ENCODE measurements at places on chromosomes 13 and 19.

- DNase-seq: no peak
Observed at GRCh38 chr13:35791184-35791851, 314.8 kb upstream of the MAB21L1 start.

GRCh38 chr13:99542788-99543406 is 41.6 kb downstream of the TM9SF2 start:
- no peak for DNase-seq

GRCh38 chr13:30204564-30204963 is 102.8 kb downstream of the KATNAL1 start:
- no peak for DNase-seq

GRCh38 chr19:5967994-5968430 is 9.9 kb downstream of the RANBP3 start:
- DNase-seq: peak; percentile 53

GRCh38 chr13:32310134-32310706 is 4.9 kb downstream of the ZAR1L start:
- no peak for DNase-seq

DNA sequence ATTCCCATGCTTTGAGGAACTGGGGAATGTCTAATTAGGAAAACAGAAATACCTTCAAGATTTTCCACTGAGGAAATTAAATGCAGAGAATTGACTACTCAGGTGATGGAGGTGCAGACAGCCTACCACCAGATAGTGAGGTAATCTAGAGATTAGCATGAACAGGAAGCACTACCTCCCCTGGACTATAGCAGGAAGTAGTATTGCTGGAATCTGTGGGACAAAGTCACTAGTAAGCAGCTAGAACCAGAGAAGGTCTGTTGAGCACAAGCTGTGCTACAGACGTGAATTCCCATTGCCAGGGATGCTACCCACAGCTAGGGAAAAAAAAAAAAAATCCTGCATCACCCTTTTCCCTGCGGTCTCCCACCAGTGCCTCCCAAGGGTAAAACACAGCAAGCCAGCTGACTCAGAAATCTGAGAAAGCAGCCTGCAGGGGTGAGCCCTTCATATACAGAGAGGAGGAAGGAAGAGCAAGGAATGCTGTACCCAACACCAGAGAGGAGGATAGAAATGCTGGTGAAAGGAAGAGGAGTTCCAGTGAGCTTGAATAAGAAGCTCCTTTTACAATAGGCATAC is 10.2 kb downstream of the ENOX1 start:
- no peak for DNase-seq

- no peak for DNase-seq
Observed at GRCh38 chr13:20173116-20173746, 12.4 kb upstream of the GJA3 start.

- no peak for DNase-seq
Observed at GRCh38 chr13:71785361-71785760, 81.6 kb downstream of the DACH1 start.

DNA sequence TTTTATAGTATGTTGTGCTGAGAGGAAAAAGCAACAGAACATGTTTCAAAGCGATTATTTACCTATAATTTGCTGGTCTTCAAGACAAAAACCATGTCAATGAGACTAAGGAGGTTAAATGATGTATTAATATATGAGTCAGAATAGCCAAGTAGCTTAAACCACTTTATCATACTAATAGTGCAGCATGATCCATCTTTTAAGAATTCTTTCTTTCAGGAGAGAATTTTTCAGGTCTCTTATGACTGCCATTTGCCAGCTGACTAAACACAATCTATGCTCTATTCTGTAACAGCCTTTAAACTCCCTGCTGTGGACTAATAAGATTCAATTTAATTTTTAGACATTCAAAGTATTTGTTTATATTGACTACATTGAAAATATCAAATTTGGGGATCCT is 93.7 kb downstream of the TRPC4 start:
- no peak for DNase-seq

DNA sequence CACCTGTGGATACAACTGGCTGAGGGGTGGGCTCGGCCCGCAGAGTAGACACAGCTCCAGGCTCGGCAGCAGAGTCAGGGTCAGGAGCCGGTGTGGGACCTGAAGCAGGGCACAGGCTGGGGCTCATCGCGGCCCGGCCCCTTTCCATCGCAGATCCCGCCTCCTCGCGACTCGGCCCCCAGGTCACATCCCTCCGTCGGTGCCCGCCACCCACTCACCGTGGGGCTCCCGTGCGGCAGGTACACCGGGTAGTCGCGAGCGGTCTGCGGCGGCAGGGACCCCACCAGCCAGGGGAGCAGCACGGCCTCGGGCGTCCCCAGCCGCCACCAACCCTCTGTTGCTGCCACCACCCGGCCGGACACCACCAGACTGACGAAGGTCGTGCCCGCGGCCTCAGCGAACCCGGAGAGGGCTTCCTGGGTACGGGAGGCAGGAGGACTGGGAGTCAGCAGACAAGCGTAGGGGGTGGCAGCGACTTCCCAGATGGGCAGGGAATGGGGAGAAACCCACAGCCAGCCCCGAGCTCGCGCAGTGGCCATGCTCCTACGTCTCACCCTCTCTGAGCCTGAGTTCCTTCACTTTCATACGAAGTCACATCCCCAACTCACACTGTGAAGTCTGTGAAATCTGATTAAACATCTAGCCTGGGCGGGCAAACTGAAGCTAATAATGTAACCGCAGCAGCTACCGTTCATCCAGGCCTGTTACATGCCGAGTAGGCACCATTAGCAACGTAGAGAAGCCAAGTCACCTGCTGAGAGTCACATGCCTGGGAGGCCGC is 3.7 kb downstream of the FUZ start:
- peak; percentile 36 for DNase-seq

GRCh38 chr19:3818466-3818865 is 32.3 kb upstream of the MATK start:
- peak; percentile 31 for DNase-seq

DNA sequence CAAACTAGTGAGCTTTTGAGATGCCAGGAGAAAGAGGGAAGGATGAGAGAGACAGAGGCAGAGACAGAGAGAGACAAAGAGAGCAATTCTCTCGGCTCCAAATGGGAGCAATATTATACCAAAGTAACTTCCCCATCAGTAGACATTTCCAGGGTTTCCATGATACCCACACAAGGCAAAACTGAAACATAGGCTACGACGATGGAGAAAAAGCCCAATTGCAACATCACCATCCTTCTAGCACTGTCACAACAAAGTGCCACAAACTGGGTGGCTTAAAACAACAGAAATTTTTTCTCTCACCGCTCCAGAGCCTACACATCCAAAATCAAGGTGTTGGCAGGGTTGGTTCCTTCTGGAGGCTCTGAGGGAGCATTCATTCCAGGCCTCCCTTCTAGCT is 81.4 kb downstream of the KCTD12 start:
- no peak for DNase-seq

- no peak for DNase-seq
Observed at GRCh38 chr19:50051964-50052363, 26.2 kb downstream of the ZNF473 start.

DNA sequence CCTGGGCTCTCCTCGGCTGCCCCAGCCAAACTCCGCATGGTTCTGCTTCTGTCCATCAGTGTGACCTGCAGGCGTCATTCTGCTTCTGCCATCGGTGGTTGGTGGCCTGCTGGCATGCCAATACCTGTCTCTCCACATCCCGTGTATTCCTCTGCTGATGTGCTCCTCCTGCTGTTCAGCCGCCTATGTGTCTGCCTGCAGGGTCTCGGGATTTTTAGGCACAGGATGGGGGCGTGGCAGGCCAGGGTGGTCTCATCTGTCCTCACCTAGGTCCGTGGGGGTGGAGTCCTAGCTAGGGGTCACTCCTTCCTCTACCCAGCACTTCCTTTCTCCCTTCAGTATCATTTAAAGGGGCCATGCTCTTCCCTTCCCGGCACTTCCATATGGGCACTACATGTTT is 33.0 kb upstream of the SGCG start:
- no peak for DNase-seq

DNA sequence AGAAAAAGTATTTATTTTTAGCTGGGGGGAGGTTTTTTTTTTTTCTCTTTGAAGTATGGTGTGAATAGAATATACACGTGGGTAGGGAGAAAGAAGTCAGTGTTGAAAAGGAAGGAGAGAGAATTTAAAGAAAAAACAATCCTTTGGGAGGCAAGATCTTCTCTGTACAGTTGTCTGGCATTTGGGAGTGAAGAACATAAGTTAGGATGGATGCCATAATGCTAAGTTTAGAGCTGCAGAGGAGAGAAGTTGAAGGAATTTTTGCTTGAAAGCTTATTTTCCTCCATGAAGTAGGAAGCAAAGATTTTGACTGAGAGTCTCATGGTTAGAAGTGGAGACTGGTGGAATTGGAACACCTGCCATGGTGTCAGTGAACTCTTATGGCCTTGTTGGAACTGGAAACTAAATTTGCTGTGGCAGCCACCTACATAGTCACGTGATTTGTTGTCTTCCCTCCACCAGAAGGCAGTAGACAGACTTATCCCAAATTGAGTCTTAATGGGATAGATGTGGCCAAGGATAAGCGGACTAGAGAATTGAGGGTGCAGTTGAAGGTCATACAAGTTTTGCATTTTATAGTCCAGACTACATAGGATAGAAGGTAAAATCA is 22.0 kb downstream of the NDFIP2 start:
- no peak for DNase-seq

DNA sequence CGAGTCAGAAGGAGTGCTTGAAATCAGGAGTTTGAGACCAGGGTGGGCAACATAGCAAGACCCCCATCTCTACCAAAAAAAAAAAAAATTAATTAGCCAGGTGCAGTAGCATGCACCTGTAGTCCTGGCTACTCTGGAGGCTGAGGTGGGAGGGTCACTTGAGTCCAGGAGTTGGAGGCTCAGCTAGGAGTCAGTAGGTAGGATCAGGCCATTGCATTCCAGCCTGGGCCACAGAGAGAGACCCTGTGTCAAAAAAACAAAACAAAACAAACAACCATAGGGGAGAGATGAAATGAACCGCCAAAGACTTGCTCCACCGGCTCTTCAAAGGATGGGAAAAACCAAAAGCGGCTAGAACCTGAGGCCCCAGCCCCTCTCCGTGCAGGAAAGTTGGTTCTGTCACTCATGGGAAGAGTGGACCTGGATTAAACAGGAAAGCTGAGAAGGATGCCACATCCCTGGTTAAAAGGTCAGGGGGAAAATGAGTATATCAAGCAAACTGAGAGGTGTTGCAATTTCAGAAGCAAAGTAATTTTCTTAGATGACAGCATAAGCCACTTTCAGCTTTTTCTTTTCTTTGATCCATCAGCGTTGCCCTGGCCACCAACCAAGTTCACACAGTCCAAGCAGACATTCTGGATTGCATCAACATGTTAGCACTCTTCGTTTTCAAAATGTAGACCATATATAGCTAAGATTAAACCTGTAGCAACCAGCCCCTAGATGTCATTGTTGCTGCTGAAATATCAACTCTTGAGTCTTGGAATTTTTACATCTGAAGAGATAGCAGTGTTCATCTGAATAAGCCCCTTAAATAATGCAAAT is 8.9 kb upstream of the ZNF507 start:
- DNase-seq: no peak

DNA sequence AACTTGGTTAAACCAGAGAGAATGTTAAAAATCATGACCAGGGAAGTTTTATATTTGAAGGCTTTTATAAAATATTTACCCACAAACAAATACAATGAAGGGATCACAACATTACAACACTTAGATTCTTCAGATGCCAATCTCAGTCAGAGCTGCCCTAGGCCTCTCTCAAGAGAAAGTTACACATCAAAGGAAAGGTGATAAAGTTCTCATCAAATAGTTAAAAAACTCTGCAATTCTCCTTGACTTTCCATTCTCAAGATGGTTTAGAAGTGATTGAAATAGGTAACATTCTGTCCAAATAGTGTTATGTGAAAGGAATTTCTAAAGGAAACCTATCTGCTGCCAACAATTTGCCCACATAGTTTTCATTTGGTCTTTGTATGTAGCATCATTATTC is 1115.2 kb upstream of the MIR17HG start:
- DNase-seq: no peak

DNA sequence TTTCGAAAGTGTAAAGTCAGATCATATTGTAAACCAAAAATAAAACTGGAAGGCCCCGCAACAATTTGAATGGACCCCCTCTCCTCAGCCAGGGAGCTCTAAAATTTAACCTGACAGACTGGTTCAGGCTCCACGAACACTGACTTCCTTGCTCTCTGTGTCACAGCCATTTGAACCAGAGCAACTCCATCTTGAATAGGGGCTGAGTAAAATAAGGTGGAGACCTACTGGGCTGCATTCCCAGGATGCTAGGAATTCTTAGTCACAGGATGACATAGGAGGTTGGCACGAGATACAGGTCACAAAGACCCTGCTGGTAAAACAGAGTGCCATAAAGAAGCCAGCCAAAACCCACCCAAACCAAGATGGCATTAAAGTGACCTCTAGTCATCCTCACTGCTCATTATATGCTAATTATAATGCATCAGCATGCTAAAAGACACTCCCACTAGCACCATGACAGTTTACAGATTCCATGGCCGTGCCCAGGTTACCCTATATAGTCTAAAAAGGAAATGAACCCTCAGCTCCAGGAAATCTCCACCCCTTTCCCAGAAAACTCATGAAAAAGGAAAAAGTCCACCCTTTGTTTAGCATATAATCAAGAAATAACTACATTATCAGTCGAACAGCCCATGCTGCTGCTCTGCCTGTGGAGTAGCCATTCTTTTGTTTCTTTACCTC is 43.1 kb downstream of the RFXAP start:
- DNase-seq: no peak

- no peak for DNase-seq
Observed at GRCh38 chr19:3986260-3987041, 1.2 kb upstream of the EEF2 start.

DNA sequence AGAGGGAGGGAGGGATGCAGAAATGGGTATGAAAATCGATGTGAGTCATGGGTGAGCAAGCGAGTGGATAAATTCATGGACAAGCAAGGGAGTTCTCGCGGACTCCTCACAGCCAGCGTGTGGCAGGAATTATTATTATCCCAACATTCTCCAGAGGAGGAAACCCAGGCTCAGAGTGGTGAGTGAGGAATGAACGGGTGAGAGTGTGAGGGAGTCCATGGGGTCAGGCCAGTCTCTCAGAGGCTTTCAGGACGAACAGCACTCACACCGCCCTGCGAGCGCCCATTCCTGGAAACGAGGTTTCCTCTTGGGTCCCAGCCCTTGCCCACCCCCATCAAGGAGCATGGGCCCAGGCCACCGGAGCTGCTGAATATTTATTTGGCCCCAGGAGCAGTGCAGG is 6.3 kb upstream of the DNAAF3 start:
- no peak for DNase-seq

GRCh38 chr13:42760951-42761350 is 20.4 kb upstream of the FAM216B start:
- DNase-seq: no peak

GRCh38 chr19:18675779-18676178 is 7.7 kb upstream of the CRTC1 start:
- DNase-seq: no peak

- no peak for DNase-seq
Observed at GRCh38 chr19:50008532-50008931, 16.6 kb downstream of the VRK3 start.

DNA sequence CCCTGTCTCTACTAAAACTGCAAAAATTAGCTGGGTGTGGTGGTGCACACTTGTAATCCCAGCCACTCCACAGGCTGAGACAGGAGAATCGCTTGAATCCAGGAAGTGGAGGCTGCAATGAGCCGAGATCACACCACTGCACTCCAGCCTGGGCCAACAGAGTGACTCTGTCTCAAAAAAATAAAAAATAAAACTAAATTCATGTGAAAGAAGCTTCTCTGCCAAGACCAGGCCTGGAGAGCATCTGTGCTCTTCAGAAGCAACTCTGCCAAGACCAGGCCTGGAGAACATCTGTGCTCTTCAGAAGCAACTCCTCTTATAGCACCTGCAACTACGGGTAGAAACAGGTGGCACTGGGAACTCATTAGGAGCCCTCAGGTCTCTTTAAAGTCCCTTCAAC is 37.7 kb downstream of the CRYL1 start:
- no peak for DNase-seq

- no peak for DNase-seq
Observed at GRCh38 chr19:2055931-2056836, 5.1 kb upstream of the MKNK2 start.
